ENCODE measurements at places on chromosomes 11 and 22.
A peak's percentile ranks its signal among the peaks of the same experiment; 100 is the strongest.

DNA sequence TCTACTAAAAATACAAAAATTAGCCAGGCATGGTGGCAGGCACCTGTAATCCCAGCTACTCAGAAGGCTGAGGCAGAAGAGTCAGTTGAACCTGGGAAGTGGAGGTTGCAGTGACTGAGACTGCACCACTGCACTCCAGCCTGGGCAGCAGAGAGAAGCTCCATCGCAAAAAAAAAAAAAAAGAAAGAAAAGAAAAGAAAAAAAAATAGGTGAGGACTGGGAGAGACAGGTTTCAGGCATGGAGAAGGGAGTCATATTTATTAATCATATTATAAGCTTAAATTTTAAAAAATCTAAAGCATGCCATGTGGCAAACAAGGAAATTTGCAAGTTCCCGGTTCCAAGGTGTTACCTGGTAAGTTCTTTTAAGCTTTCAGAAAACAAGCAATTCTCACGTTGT, at the start of gene APOL5:
Gene APOL5, plus strand, starts transcription at position 301 of the 400 bp plus-strand sequence. Its CDS starts 0 bp downstream, at position 301.
- H3K4me1 ChIP-seq, result no peaks in the 10 kb centered on the region
- DNase-seq, result no peak
- H3K36me3 ChIP-seq, result no peaks in the 10 kb centered on the region
- no peak within 1 kb of the TSS for H3K4me3 ChIP-seq

GRCh38 chr11:15883455-15883920, 472.9 kb downstream of the SOX6 start:
- H3K27me3 ChIP-seq, result no peaks in the 10 kb centered on the region
- no peak for DNase-seq
- no peak overlapping the region for H3K27ac ChIP-seq
- H3K4me1 ChIP-seq, result no peaks in the 10 kb centered on the region
- no peak overlapping the region for H3K4me3 ChIP-seq

DNA sequence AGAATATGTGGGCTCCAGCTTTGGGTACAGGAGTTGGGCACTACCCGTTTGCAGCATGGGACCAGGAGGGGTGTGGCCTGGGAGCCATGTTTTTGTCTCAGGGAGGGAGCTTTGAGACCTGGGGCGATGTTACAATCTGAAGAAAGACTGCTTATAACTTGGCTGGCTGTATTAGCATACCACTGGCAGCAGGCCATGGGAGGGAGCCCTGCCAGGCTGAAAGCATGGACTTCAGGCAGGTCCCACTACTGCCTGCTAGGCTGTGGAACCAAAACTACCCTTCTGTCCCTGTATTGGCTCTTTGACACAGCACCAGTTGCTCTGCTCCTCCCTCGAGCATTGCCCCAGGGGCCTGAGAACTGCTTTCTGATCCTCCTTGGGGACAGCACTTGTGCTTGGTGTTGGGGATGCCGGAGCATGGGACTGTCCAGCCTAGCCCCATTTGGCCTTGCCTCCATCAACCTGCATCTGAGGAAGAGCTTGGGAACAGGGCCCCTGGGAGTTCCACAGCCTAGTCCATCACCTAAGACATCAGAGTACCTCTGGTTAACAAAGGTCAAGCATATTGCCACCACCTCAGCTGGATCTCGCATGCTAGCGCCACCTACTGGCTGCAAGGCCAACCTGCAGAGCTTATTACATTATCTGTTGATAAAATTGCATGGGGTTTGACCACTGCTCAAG, 217.4 kb downstream of the SBF2 start:
- no peak overlapping the region for H3K4me3 ChIP-seq
- no peak overlapping the region for H3K27ac ChIP-seq
- H3K27me3 ChIP-seq, result no peaks in the 10 kb centered on the region
- no peaks in the 10 kb centered on the region for H3K36me3 ChIP-seq
- H3K4me1 ChIP-seq, result no peaks in the 10 kb centered on the region

DNA sequence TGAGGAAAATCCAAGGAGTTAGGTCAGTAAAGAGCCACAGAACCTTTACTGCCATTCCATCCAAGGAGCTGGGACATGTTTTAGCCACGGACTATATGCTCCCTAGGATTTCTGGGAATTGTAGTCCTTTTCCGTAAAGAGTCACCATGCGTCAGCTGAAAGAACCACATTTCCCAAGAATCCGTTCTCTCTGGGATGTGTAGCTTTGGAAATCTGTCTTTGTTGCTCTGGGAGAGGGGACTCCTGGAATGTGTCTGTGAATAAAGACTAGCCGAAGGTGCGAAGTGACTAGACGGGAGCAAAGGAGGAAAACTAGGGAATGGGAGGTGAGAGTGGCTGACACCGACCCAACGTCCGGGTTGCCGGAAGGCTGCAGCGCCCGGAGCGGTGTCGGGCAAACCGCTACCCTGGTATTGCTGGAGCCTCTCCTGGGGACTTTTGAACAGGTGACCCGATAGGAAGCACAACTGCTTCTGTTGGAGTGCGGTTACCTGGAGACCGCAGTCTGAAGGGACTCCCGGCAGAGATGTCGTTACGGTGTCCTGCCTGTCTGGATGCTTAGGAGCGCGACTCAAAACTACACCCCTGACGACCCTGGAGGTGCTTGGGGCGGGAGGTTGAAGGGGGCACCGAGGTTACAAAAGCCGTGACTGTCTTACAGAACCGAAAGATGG, at the start of gene IFTAP:
Gene IFTAP, plus strand, starts transcription at position 187 of the 674 bp plus-strand sequence. CDS start 15,602 bp downstream, outside the sequence.
- DNase-seq, result peak; percentile 62
- H3K27me3 ChIP-seq, result peaks cover 7% of the 10 kb centered on the region
- H3K36me3 ChIP-seq, result no peaks in the 10 kb centered on the region
- peaks cover 7% of the 10 kb centered on the region for H3K4me1 ChIP-seq

GRCh38 chr11:133946541-133947318, 10.0 kb downstream of the IGSF9B start:
- H3K4me3 ChIP-seq, result no peak overlapping the region
- no peak overlapping the region for H3K27ac ChIP-seq
- no peaks in the 10 kb centered on the region for H3K27me3 ChIP-seq
- H3K36me3 ChIP-seq, result no peaks in the 10 kb centered on the region
- DNase-seq, result no peak
